ENCODE measurements at places on chromosomes 11 and 22. TPM values are rescaled to one million over a fixed set of nuclear protein-coding genes. Genes with fewer than 3 reads are reported as not detected.

- no peak for ATAC-seq
Measured at GRCh38 chr22:47692811-47693210, 930.4 kb downstream of the TBC1D22A start.

DNA sequence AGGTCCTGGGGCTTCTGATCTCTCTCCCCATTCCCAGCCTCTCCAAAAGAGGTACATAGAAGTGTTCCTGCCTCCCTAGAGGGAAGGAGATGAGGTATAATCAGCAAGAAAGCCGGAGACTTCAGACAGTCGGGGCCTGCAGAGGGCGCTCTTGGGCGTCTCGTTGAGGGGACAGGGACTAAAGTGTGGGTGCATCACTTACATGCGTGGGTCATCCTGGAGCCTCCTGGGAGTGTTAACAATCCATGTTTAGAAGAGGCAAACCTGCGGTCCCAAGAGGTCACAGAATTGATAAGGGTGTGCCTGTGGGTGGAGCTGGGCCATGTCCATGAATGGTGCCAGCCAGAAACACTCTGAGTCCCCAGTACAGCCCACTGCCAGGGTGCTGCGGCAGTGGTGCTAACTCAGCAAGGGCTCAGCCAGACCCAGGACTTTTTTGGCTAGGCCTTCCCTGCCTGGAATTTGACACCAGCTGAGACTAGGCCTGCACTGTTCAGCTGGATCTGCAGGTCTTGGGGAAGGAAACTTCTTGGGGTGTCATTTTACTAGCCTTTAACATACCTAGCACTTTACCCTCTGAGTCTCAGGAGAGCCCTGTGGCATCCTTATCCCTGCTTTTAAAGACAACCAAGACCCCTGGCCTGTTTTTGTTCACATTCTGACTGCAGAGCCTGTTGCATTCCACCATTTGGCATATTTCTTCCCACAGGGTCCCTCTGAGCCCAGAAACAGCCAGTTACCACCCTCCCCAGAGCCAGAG is 5.5 kb downstream of the YDJC start:
- no peak for ATAC-seq

- ATAC-seq = peak; percentile 11
Measured at GRCh38 chr11:3056296-3057068, 741 bp downstream of the CARS1 start.

DNA sequence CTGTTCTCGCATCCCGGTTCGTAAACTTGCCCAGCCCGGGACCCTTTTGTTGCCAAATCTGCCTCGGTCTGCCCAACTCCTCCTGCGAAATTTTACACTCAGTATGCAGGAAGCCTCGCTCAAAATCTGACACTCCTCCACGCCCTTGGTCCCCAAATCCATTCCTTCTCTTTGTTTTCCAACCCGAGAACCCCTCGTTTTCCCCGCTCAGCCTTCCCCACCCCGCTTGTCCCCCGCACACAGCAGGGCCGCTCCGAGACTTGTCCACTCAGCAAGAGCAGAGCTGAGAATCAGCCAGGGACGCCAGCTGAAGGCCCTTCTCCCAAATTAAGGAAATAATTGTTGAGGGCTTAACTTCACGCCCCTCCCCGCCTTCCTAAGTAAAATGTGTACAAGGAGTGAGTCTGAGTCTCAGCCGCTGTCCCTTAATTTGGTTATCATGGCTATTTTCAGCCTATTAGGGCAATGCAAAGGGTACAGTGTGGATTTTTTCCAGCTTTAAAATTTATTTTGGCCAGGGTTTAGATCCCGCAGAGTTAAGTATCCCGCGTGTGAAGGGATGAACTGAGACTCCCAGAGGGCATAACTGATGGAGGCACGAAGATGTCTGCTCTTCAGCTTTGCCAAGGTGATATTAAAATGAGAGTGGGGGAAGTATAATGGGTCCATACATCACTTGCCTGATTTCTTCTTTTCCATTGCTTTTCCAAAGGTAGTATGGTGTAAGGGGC is 581 bp upstream of the FBXO3 start:
- peak; percentile 3 for ATAC-seq

GRCh38 chr11:93543292-93543977 is at the start of gene SMCO4:
SMCO4 (minus strand) TSS chr11:93543391; CDS start chr11:93479189, 64,202 bp downstream.
- ATAC-seq = peak; percentile 74

- ATAC-seq = peak; percentile 97
Measured at GRCh38 chr22:17303840-17304779, 65.2 kb upstream of the CECR2 start.

- no peak for ATAC-seq
Measured at GRCh38 chr11:58580311-58580710, 1.4 kb downstream of the ZFP91 start.

- no peak for ATAC-seq
Measured at GRCh38 chr11:91913407-91913806, 311.2 kb upstream of the FAT3 start.

DNA sequence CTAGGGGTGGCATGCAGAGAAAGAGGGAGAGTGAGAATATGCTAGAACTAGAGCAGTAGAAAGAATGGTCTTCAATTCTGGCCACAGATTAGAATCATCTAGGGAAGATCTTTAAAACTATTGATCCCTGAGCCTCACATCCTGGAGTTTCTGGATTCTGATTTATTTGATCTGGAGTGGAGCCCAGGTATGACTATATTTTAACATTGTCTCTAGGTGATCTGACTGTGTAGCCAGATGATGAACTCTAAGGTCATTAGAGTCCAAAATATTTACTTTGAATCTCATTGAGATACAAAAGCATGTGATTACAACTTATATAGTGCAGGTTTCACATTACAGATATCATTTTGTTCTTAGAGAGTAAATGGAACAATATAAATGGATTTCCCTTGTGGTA is 79.7 kb downstream of the FDX1 start:
- ATAC-seq = no peak

DNA sequence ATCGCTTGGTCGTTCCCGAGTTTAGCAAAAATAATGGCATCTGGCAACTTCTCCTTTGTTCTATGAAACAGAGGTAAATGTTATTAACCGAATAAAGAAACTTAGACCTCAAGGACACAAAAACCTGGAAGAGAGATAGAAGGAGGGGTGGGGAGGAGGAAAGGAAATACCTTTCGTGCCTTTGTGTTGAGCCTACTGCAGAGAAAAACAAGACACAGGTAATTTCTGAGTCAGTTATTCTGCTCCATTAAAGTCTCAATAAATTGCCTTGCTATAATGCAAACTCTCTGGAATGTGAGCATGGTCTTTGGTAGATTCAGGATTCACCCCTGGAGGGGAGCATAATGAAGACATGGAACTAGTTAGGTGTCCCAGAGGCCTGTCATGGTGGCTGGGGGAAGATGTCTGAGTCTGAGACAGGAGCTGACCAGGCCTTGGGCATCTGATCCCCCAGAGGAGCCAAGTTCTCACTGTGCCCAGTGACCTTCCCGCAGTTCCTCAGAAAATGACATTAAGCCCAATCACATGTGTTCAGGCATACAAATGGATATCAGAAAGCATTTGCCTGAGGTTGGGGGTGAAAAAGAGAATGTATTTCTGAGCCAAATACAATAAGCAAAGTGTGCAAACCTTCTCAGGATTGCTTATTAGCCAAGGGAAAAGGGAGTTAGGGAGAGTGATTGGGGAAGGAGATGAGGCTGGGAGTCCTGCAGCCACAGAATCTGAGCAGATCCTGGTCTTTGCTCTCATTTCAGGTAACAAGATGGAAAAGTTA is 72.6 kb upstream of the CADM1 start:
- ATAC-seq = no peak

- no peak for ATAC-seq
Measured at GRCh38 chr22:43722444-43722843, 89.7 kb downstream of the EFCAB6 start.

- peak; percentile 41 for ATAC-seq
Measured at GRCh38 chr22:50271519-50271970, 1.4 kb upstream of the MAPK11 start.

DNA sequence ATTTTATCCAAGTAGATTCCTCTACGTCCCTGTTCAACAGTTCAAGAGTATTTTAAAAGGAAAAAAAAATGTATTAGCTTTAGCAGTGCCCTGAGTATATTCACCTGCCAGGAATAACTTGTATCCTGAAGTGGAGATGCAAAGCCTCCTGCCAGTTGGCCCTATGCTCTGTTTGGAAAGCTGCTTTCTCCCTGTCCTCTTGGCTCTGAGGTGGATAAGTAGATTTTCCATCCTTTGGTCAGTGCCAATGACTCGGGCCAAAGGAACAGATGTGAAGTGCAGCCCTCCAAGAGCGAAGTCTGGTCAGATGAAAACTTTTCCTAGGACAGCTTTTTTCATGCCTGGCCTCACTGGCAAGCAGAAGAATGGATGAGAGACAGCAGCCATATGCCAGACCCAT is 839.9 kb upstream of the TENM4 start:
- ATAC-seq = no peak

DNA sequence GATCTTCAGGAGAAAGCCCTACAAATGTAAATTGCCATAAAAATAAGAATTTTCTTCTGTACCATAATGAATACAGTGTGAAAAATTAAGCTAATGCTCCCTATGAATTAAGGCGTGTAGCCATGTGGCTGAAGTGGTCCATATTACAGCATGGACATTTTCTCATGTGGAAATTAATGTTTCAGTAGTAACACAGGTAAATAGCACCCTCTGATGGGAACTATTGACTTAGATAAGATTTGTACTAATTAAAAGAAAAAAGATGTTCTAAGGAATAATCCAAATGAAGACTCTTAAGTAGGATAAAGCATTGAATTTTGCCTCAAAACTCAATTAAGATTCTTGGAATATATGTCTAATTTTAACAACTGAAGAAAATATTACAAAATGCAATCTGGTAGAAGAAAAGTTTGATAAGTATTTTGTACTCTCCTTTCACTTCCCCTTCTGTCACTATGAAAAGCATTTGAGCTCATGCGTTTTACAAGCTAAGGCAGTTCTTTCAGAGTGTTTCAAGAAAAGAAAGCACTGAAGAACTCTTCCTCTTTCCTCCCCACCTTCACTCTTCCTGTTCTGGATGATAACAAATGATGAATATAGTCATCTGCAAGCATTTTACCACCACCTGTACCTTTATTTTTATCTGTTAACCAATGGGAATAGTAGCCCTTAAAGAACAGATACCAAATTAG is 9.9 kb upstream of the OR8D2 start:
- ATAC-seq = no peak

- ATAC-seq = no peak
Measured at GRCh38 chr22:35873426-35873825, 155.2 kb downstream of the RBFOX2 start.

- no peak for ATAC-seq
Measured at GRCh38 chr11:12220305-12220704, 109.9 kb downstream of the MICAL2 start.

DNA sequence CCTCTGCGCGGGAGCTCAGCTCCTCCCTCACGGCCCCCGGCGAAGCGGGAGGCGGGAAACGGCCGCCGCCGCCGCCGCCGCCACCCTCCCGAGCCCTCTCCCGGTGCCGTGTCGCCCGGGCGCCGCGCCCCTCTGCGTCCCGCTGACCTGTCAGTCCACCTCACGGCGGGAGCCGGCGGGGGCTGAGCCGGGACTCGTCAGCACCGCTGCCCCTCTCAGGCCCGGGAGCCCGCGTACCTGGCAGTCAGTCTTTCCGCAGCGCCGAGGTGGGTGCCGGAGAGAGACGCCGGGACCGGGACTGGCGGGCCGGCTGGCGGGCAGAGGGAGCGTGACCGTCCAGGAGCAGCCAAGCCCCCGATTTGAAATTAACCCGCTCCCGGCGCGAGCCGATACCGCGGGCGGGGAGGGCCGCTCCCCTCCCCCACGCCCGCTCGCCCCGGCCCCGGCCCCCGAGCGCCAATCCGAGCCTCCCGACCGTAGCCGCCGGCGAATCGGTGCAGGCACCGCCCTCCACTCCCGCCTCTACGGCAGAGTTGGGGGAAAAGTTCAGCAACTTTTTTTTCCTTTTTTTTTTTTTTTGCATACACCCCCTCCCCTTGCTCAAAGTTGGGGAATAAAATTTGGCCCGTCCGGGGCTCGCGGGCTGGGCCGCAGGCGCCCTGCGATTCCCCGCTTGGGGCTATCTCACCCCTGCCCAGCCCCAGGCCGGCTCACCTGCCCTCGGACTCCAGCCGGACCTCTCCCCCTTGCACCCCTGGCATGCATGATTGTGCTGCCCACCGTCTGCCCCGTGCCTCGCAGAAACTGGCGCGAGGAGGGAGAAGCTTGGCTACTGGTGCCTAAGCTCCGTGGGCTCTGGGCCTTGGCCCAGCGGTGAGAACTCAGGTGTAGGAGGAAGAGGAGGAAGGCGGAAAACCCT is 774 bp upstream of the E2F8 start:
- peak; percentile 43 for ATAC-seq

- ATAC-seq = no peak
Measured at GRCh38 chr22:26106412-26106811, 62.9 kb upstream of the SEZ6L start.

GRCh38 chr11:3165916-3166267 is 782 bp upstream of the OSBPL5 start:
- no peak for ATAC-seq

DNA sequence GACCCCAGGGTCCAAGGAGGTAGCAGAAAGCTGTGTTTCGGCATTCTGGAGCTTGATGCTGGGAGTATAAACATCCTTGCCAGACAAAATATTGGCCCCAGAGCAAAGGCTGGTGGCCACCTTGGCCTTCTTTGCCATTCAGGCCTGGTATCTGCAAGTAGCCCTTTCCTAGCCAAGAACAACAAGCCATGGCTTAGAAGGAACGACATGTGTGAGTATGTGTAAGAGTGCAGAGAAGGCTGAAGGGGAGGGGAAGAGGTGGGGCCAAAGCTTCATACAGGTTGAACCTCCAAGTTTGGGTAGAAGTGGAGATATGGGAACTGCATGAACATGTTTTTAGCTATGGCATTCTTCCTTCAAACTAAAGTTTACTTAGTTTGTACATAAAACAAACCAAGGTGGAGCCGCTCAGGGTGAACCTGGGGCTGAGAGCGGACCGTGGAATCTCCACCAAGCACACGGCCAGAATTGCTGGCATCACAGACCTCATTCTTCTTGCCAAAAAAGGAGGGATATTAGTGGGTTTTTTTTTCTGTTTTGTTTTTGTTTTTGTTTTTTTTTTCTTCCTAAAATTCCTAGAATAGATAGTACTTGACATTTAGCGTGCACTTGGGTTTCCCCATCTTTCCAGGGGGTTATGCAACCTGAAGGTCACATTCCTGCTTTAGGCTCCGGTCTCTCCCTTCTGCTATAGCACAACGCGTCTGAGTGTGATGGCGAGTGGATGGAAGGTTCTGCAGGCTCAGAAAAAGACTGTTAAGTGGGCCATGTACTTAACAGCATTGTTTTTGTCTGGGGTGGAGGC is 70.9 kb downstream of the ADAMTS15 start:
- no peak for ATAC-seq

GRCh38 chr11:96097844-96098421 is 174.0 kb upstream of the MTMR2 start:
- ATAC-seq = no peak

DNA sequence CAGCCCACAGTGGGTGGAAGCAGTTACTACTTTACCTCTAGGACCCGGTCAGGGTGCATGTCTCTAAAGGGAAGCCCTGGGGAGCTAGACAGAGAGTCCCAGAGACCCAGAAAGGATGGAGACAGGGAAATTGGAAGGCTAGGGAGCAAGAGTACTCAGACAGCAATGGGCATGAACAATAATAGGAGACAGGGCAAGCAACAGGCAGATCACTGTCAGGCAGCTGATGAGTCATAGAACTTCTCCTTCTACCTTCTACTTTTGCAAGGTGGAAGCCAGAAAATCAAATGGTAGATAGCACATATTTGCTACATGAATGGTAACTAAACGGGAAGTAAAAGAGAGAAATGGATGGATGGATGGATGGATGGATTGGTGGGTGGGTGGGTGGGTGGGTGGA is 19.6 kb downstream of the CD5 start:
- no peak for ATAC-seq

OR52E8 gene
- not detected for total RNA-seq

MYO18B gene
- 2.3 TPM for total RNA-seq

RIMBP3C gene
- total RNA-seq = 0.06 TPM

CARD18 gene
- total RNA-seq = not detected

TP53I11 gene
- total RNA-seq = 3.8 TPM

KIRREL3 gene
- not detected for total RNA-seq

GGTLC2 gene
- not detected for total RNA-seq

UBQLN3 gene
- not detected for total RNA-seq
